ENCODE measurements at places on chromosomes 6 and 20.

DNA sequence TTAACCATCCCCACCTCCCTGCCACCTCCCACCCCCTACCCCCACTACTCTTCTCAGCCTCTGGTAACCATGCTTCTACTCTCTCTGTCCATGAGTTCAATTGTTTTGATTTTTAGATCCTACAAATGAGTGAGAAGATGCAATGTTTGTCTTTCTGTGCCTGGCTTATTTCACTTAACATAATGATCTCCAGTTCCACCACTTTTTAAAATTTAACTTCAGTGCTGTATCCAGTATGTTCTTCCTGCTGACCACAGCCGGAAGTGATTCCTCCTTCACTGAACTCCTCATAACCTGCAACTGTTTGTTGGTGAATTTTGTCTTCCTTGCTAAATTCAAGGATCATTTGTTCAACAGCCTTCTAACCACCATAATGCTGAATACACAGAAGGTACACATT, 3.9 kb downstream of the MAP7 start:
- DNase-seq, result no peak

- no peak for DNase-seq
Measured at GRCh38 chr6:27562027-27562410, 89.1 kb upstream of the ZNF184 start.

GRCh38 chr6:75350156-75350555, 65.6 kb upstream of the TMEM30A start:
- DNase-seq, result no peak

DNA sequence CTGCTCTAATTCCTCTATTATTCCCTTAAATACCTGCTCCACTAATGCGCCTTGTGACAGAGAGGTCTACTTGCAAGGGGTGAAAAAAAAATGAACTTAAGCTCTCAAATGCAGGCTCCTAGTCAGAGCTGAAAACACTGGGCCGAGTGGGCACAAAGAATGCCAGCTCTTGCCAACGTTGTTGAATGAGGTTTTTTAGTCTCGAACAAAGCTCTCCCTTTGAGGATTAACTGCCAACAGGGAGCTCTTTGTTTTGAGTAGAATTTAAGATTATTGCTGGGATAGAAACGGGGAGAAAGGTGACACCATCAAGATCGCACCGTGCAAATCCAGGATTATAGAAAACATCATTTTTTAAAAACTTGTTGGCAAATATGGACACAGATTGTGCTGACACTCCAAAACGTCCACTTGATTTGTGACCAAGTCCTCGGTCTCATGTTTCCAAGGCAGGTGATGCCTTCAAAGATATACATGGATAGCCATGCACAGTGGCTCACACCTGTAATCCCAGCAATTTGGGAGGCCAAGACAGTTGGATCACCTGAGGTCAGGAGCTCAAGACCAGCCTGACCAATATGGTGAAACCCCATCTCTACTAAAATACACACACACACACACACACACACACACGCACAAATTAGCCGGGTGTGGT, 163.2 kb downstream of the BMP7 start:
- DNase-seq, result no peak

DNA sequence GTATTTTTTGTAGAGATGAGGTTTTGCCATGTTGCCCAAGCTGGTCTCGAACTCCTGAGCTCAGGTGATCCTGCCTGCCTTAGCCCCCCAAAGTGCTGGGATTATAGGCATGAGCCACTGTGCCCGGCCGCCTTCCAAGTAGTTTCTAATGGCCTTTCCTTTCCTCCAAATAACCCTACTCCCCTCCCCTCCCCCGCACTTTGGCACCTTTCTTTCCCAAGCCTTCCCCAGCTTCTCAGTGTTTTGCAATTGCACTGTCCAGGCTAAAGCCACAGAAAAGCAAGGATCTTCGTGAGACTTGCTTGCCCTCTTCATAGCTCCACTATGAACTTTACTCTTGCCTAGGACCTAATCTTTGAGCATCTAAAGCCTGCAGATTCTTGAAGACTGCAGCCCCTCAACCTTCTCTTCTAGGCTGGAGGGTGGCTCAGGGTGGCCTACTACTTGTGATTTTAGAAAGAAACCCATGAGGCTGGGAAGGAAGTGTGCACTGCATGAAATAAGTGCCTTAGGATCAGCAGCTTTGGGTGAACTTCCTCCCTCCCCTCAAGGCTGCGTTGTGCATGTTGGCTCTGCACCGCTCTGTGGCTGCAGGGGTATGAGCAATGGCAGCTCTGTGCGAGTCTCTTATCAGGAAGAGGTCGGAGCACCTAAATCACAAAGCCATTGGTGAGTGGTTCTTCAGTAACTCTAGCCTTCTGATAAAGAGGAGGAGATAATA, 152.4 kb upstream of the SNX9 start:
- DNase-seq, result no peak

DNA sequence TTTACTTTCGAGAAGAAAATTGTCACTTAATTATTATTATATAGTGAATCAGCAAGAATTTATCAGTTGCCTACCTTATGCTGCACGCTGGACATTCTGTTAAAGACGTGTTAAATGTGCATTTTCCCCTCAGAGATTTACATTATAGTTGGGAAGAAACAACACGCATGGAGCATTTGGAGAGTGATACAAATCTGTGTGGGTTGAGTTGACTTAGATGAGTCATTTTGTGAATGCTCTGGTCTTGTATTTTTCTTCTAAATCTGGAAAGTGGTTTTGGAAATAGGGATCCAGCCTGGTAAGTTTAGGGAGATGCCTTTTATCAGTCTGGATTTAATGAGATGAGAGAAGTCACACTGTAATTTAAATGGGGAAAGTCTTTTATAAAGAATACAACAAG, 24.0 kb upstream of the SMIM26 start:
- no peak for DNase-seq

- no peak for DNase-seq
Measured at GRCh38 chr20:18174906-18175683, 37.4 kb downstream of the KAT14 start.

DNA sequence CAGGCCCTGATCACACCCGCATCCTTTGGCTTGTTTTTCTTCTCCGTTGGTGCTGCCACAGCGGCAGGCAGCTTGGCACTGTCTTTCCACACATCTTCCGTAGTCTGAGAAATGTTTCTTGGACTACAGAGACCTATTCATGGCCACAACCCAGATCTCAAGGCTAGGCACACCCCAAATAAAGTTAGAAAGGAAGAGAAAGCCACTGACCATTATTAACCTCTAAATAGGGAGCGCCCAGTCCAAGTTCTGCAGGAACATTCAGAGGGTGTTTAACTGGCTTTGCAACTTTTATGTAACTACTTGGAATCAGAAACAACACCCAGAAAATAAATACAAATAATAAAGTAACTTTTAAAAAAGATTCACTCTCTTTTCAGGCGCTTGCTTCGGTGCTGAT, 124.8 kb upstream of the NEDD9 start:
- DNase-seq, result no peak

DNA sequence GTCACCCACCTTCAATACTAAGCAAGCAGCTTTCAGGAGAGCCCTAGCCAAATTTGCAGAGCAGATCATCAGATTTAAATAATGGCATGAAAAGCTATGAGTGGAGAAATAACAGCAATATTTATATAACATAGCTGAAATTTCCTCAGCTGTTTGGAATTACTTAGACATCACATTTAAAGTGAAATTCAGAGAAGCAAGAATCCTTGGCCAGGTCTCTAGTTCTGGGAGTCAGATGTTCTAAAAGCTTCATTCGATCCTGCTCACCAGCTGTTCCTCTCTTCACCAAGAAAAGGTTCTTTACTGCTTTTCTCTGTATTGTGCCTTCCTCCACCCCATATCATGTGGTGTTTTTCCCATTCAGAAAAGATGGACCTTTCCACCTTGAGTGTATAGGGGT, 152.3 kb upstream of the JAG1 start:
- no peak for DNase-seq

DNA sequence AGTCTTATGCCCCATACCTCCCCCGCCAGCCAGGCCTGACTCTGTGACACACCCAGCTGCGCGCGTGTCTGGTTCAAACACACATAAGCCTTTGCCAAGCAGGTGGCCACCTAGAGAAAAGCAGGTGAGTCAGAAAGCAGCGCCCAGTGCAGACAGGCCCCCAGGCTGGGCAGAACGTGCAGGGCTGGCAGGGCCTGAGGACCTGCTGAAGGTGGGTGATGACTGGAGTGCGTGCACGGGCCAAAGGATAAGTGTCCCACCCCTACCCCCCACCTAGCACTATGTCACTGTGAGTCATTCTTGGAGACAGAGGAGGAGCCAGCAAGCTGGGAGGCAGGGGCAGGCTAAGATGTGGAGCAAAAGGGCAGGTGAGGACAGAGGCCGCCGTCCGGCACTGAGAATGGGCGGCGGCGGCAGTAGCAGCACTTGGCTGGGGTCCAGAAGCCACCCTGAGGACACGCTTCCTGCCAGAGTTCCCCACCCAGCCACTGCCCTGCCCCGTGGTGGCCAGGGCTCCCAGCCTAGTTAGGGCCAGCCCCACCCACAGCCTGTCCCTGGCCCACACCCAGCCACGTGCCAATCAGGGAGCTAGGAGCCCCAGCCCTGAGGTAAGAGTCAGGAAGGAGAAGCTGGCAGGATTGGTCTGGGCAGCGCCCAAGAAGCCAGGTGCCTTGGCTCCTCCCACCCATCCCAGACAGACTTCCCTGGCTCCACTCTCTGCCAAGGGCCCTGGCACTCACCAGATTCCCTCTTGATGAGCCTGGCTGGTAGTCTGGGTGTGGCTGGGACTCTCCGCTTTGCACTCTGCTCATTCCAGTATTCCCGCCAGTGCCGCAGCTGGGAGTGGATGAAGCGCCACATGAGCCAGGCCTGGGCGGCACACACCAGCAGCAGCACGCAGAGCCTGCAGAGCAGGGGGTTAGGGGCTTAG, 72.7 kb downstream of the TRAM2 start:
- DNase-seq, result no peak

DNA sequence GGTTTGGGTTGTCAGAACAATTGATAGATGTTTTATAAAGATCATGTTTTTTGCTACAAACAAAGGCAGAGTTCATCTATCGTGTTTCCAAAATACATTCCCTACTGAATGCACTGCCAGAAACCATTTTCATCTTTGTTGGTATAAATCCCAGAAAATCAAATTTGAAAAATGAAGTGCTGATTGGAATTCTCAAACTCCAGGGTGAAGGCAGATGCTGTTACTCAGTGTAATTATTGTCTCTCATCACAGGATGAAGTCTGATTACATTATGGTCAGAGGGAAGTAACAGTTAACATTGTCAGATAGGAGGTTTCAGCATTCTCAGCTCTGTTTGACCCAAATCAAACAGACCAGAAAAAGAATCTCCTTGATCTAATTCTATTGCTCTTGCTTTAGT, 198.4 kb upstream of the KCNK16 start:
- no peak for DNase-seq

GRCh38 chr6:165091121-165091785, 218.2 kb downstream of the C6orf118 start:
- no peak for DNase-seq

Measured in stimulated activated CD4-positive, alpha-beta T cell treated with anti-CD3 and anti-CD28 coated beads, Interleukin-15, amount 100 ng/mL, for 1 hour (primary cell).